ENCODE measurements at places on chromosomes 13 and 19. TPM values are rescaled to one million over a fixed set of nuclear protein-coding genes. Genes with fewer than 3 reads are reported as not detected.

GRCh38 chr19:294341-294945 is 3.2 kb upstream of the PLPP2 start:
- DNase-seq: no peak

- no peak for DNase-seq
Measured at GRCh38 chr13:79191501-79191900, 214.6 kb downstream of the RBM26 start.

DNA sequence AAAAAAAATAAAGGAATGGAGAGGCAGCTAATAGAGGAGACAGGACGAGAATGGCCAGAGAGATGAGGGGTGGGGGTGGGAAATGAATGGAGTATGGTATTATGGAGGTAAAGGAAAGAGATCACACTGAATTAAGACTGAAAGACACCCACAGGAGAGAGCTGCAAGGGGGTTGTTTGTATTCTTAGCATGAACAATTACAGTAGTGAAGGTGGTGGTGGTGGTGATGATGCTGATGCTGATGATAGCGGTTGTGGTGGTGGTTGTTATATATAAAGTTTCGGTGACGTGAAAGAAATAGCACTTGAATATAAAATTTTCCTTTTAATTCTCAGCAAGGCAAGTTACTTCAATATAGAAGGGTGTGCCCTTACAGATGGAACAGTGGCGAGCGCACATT is 2.8 kb upstream of the ADGRE3 start:
- DNase-seq: no peak

DNA sequence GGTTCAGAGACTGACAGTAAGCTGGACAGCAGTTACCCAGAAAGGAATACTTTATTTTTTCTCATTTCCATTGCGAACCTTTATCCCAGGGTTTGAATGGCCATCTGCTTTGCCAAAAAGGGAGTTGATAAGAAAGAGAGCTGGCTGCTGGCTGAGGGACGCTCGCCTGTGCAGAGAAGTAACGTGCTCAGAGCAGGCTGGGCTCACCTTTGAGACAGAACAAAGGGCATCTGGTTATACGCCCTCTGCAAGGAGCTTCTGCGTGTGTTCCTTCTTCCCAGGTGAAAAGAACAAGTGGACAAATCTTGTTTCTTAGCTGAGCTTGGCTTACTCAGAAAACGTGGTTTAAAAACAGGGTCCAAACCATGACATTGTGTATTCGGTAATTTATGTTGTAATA is 47.4 kb downstream of the EFNB2 start:
- no peak for DNase-seq

GRCh38 chr13:97135883-97136282 is 86.2 kb upstream of the MBNL2 start:
- DNase-seq: no peak

DNA sequence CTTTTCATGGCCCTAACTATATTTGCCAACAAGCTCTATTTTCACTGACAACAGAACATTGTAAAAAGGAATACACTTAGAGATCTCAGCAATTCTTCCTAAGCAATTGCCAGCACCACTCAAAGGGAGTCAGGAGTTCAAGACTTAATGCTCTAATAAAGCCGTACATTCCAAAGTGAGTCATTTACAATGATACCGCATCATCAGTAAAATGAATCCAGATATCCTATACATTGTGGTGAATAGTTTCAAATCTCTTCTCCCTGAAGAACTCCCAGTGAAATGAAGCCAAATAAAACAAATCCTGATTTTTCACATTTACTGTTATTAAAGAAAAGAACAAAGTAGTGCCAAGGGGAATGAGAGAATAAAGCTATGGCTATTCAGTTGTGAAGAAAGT is 2898.7 kb upstream of the PCDH20 start:
- DNase-seq: no peak

GRCh38 chr19:5080030-5080654 is 111.2 kb downstream of the KDM4B start:
- DNase-seq: no peak

- no peak for DNase-seq
Measured at GRCh38 chr13:90824032-90824431, 523.5 kb upstream of the MIR17HG start.

DNA sequence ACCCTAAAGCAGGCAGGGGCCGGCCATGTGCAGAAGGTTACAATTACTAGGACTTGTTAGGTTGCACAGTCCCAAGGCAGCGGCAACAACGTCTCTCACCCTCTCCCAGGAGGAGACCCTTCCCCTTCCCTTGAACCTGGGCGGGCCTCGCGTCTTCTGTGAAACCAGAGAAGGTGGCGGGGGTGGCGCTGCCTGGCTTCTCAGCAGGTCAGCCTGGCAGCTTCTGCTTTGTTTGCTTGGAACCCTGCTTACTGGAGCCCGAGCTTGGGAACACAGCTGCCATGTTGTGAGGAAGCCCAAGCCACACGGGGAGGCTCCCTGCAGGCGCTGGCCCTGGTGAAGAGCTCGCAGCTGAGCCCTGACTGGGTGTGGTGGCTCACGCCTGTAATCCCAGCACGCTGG is 15.5 kb downstream of the MKNK2 start:
- no peak for DNase-seq

GRCh38 chr13:48161530-48162179 is 66.8 kb upstream of the MED4 start:
- DNase-seq: no peak

GRCh38 chr13:101298517-101298916 is 117.8 kb downstream of the NALCN start:
- no peak for DNase-seq

GRCh38 chr19:45772912-45773311 is 3.9 kb upstream of the SIX5 start:
- DNase-seq: no peak

- DNase-seq: no peak
Measured at GRCh38 chr13:32866921-32867320, 149.3 kb upstream of the KL start.

DNA sequence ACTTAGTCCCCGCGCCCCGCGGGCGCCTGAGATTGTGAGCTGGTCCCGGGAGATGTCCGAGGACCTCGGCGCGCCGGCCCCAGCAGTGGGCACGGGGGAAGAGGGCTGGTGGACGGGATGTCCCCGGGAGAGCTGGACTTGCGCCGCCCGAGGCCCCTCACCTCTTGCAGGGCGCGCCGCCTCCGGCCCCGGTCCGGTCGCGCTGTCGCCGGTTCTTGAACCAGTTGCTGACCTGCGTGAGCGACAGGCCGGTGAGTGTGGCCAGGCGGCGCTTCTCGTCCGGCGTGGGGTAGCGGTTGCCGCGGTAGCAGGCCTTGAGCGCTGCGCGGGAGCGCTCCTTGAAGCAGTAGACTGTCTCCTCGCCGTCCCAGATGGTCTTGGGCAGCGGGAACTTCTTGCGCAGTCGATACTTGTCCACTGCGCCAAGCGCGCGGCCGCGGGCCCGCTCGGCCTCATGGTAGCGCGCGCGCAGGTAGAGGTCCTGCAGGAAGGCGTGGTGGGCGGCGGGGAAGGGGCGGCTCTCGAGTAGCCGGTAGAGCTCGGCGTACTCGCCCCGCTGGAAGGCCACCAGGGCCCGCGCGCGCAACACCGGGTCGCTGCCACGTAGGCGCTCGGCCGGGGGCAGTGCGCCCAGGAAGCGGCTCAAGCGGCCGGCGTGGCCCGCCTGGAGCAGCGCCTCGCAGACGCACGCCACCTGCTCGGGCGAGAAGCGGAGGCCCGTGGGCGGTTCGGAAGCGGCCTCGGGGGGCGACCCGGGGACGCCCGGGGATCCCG is 984 bp downstream of the SIX5 start:
- DNase-seq: no peak

DNA sequence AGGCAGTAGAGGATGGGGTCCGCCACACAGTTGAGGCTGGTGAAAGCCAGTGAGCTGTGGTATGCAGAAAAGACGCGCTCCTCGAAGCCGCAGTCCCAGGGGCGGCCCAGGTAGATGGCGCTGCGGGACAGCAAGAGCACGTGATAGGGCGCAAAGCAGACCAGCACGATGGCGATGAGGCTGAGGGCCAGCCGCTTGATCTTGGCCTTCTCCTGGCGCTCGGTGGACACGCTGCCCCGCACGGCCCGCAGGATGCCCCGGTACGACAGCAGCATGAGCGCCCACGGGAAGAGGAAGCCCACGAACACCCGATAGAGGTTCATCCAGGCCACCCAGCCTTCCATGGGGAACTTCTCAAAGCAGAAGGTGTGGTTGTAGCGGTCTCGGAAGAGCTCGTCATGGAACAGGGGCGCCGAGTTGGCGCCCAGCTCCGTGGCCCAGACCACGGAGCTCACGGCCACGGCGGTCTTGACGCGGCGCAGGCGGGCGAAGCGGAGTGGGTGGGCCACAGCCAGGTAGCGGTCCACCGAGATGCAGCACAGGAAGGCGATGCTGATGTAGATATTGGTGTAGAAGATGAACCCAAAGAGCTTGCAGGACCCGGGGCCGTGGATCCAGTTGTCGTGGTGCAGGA is 6.5 kb upstream of the OPA3 start:
- DNase-seq: no peak

GRCh38 chr13:72745260-72745659 is 17.5 kb downstream of the BORA start:
- DNase-seq: no peak

DNA sequence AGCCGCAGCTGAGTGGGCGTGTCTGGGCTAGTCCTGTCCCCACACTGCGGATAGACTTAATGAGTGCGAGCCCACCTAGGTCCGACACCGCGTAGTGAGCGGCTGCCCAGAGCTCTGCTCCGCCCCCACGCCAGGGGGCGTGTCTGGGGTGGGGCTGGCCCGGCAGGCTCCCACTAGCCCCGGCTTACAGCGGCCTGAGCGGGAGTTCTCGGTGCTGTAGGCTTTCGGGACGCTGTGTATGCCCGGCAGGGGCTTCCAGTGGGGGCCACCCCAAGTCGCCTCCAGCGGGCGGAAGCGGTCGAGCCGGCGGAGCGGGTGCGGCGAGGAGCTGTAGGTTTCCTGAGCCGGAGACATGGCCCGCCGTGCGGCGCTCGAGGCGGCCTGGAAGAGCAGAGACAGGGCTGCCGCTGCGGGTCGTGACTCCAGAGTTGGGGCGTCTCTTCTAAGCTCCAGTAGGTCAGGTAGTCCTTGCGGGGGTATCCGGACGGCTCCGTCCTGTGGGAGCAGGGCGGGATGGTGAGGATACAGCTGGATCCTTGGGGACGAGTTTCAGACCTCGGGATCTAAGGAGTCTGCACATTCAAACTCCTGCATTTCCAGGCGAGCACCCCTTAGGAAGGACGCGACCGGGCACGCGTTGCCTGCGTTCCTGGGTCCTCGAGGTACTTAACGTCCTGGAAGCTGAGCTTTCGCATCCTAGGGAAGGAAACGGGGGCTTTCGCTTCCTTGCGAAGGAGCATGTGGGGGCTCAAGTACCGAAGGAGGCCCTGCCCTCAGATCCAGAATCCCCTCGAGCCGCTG is 1.2 kb downstream of the CGB7 start:
- DNase-seq: no peak

- DNase-seq: no peak
Measured at GRCh38 chr13:42524487-42525034, 49.4 kb upstream of the TNFSF11 start.

DNA sequence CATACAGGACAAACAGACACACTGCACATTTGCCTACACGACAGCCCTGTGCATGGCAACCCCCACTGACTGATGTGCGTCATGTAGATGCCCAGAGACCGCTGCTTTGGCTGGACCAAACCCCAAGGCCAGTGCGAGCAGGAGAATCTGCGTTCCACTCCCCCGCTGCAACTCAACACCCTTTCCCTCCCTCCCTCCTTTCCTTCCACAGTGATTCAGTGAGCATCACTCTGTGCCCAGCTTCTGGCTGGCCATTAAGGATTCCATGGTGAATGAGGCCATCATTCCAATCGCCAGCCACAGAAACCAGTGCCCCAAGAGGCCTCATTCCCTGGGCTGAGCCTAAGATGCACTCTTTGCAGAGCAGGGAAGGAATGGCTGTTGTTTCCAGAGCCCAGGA is 61.6 kb downstream of the GSX1 start:
- no peak for DNase-seq

DNA sequence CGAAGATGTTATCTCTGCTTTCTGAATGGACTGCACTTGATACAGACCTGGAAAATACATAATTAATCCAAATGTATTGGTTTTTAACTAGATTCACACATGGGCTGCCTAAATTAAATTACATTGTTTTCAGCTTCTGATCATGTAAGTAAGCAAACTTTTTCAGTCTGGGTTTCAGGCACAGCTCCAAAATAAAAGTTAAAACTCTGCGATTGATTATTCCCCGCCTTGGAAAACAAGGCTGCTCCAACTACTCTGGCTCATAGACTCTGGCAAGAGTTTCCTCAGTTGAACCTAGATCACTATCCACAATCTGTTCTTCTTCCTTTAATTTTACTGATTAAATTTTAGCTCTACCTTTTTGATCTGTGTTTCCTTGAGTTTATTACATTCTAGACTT is 526.0 kb upstream of the SPRY2 start:
- no peak for DNase-seq

- DNase-seq: no peak
Measured at GRCh38 chr13:67390462-67391086, 160.4 kb upstream of the PCDH9 start.

DNA sequence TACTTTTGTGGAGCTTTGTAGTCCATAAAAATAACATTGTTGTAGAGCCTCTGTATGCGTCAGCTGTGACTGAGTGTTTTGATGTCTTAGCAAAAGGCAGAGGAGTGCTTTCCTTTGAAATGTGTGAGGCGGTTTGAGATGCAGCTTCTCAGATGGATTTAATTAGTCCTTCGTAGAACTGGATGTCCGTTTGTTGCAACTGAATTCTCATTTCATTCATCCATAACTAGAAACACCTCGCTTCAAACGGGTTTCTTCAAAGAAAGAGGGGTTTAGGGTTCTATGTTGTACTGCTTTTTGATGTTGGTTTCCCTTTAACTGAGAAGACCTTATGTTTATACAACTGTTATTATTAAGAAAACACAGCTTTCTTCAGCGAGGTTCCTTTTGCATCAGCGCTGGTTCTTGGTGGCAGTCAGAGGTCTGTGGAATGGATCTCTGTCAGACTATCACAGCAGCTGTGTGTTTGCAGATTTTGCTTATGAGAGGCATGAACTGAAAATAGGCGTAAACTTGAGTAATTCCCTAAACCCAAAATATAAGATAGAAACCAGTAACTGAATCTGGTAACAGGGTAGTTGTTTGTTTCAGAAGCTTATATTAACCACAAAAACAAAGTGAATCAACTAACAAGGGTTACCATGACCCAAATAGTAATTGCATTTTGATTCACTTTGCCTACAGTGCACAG is 194.4 kb downstream of the GGACT start:
- DNase-seq: no peak

GRCh38 chr19:56273563-56274117 is 1.1 kb downstream of the EDDM13 start:
- no peak for DNase-seq

GRCh38 chr13:81726037-81726726 is 1385.3 kb upstream of the SPRY2 start:
- no peak for DNase-seq

GRCh38 chr19:7748756-7749155 is 1.4 kb upstream of the CD209 start:
- no peak for DNase-seq

GRCh38 chr19:13841086-13841961 is 35.6 kb upstream of the NANOS3 start:
- DNase-seq: no peak

FCAR gene
- not detected for total RNA-seq

PRTN3 gene
- not detected for total RNA-seq

ZNF534 gene
- 2.8 TPM for total RNA-seq

PGLYRP2 gene
- total RNA-seq: not detected

ZNF44 gene
- total RNA-seq: 18.6 TPM

FREM2 gene
- 2.7 TPM for total RNA-seq

CEP89 gene
- total RNA-seq: 27.8 TPM

PEX11G gene
- total RNA-seq: 0.94 TPM

Data from occipital lobe (tissue), 3 donors.